ENCODE measurements at places on chromosomes 2 and 18.

DNA sequence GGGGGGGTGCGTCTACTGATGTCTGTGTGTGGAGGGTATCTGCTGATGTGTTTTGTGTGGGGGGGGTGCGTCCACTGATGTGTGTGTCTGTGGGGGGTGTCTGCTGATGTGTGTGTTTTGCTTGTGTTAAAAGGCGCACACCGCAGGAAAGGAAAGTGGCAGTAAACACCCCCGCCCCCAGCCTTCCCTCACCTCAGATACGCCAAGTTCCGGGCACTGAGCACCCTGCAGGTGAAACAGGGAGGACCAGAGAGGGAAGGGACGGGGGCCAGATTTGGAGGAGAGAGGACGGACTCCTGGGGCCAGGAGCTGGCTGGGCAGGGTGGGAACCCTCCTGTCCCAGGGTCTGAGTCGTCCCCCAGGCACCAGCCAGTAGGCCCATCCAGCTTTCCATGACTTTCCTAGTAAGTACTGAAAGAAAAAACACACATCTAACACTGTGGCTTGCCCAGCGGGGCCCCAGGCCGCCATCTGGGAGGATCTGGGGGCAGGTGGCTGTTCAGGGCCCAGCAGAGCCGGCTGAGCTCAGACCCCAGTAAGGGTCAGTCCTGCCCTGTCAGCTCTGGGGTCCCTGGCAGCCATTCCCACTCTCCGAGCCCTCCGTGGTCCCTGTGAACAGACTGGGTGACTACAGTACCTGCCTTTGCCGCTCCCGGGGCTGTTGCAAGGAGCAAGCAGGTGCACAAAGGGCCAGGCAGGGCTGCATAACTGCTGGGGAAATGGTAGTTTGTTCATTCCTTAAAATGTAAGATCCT lies 126.9 kb downstream of the NFATC1 start:
- DNase-seq, result no peak

GRCh38 chr18:36191711-36192110 lies 4.4 kb downstream of the MOCOS start:
- no peak for DNase-seq

DNA sequence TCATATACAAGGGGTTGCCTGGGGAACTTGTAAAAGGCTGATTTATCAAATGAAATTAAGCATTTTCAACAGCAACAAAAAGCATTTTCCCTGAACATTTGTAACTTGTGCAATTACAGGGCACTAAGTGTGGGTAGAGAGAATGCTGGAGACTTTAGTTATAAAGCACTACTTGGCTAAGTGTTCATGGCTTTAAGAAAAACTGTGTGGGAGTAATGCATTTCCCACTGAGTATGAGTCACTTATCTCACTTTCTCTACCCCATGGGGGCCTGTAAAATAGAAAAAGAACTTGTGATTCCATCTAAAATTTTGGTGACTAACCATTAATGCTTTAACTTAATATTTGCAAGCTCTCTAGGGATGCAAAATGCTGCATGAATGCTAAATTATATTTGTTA lies 193.4 kb downstream of the CCDC102B start:
- peak; percentile 42 for DNase-seq

- DNase-seq, result no peak
These were observed 25.3 kb downstream of the INPP4A start for GRCh38 chr2:98469862-98470544.

GRCh38 chr2:174680221-174680620 lies 82.6 kb upstream of the WIPF1 start:
- DNase-seq, result peak; percentile 18

Data from fibroblast of upper back skin (primary cell).